ENCODE measurements at places on chromosomes 12 and 14.

GRCh38 chr12:60263161-60263560 lies 667.3 kb downstream of the SLC16A7 start:
- DNase-seq: no peak
- H3K36me3 ChIP-seq: no peaks in the 10 kb centered on the region
- H3K27ac ChIP-seq: no peak overlapping the region
- no peaks in the 10 kb centered on the region for H3K4me1 ChIP-seq
- H3K27me3 ChIP-seq: no peaks in the 10 kb centered on the region
- H3K4me3 ChIP-seq: no peak overlapping the region

GRCh38 chr14:102875652-102876051 lies 46.8 kb upstream of the AMN start:
- peaks cover 10% of the 10 kb centered on the region for H3K36me3 ChIP-seq
- H3K4me3 ChIP-seq: no peak overlapping the region
- DNase-seq: no peak
- no peaks in the 10 kb centered on the region for H3K27me3 ChIP-seq

GRCh38 chr14:68145036-68145435 lies 325.5 kb downstream of the RAD51B start:
- H3K27me3 ChIP-seq: no peaks in the 10 kb centered on the region
- no peak overlapping the region for H3K27ac ChIP-seq
- DNase-seq: no peak
- H3K4me3 ChIP-seq: no peak overlapping the region
- H3K4me1 ChIP-seq: no peaks in the 10 kb centered on the region
- H3K36me3 ChIP-seq: no peaks in the 10 kb centered on the region

- H3K27ac ChIP-seq: no peak overlapping the region
- H3K4me1 ChIP-seq: no peaks in the 10 kb centered on the region
- H3K36me3 ChIP-seq: peaks cover 66% of the 10 kb centered on the region
- H3K27me3 ChIP-seq: no peaks in the 10 kb centered on the region
Measured at GRCh38 chr12:131994589-131994988, 44.8 kb downstream of the EP400 start.

DNA sequence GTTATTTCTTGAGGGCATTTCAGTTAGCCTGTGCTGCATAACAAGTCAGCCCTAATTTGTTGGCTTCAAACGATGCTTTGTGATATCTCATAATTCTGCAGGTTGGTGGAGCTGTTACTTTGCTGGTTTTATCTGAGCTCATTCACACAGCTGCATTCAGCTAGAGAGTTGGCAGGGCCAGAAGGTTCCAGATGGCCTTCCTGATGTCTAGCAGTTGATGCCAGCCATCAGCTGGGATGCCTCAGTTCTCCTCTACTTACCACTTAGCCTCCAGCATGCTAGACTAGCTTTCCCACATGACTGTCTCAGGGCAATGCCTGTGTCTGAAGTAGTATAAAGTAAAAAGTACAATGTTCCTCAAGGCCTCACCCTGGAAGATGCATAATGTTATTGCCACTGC lies 130.6 kb downstream of the SLC35F4 start:
- H3K4me1 ChIP-seq: no peaks in the 10 kb centered on the region
- H3K27ac ChIP-seq: no peak overlapping the region
- H3K4me3 ChIP-seq: no peak overlapping the region
- no peaks in the 10 kb centered on the region for H3K36me3 ChIP-seq
- no peaks in the 10 kb centered on the region for H3K27me3 ChIP-seq

GRCh38 chr12:57369202-57369601 lies 61.6 kb downstream of the R3HDM2 start:
- no peak for DNase-seq
- H3K36me3 ChIP-seq: peaks cover 3% of the 10 kb centered on the region
- no peaks in the 10 kb centered on the region for H3K4me1 ChIP-seq

DNA sequence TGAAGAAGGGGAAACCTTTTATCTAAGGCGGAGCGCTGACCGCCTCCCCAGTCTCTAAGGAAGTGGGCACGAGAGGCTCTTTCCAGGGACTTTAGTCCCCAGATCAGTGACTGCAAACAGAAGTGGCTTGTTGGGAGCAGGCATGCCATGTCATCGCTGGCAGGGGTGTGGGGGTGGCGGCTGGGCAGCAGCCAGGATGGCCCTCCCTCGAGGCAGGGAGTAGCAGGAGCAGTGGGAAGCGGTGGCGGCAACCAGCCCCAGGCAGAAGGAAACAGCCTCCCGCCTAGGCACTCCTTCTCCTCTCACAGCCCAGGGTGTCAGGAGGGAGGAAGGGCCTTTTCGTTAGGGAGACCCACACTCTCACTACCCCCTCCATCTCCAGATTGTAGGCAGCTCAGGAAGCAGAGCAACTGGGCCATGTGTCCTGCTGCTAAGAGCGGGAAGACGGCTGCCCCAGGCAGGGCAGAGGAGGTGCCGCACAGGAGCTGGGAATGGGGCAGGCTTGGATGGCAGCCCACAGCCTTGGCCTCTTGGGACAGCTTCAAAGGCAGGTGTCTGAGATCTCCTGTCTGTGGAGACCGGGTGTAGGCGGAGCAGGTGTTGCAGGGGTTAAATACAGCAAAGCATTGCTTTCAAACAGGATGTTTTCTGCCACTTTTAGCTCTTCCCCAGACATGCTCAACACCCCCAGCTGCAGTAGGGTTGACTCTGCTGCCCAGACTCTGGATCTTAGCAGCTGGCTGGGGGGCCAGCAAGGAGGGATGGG lies 21.8 kb downstream of the VDR start:
- peak; percentile 58 for DNase-seq
- no peaks in the 10 kb centered on the region for H3K36me3 ChIP-seq
- no peaks in the 10 kb centered on the region for H3K27me3 ChIP-seq
- H3K4me1 ChIP-seq: peaks cover 38% of the 10 kb centered on the region

- H3K4me3 ChIP-seq: no peak overlapping the region
- DNase-seq: no peak
- H3K27ac ChIP-seq: no peak overlapping the region
- H3K4me1 ChIP-seq: no peaks in the 10 kb centered on the region
- no peaks in the 10 kb centered on the region for H3K27me3 ChIP-seq
Measured at GRCh38 chr14:54200726-54201125, 196.1 kb upstream of the CDKN3 start.

- no peaks in the 10 kb centered on the region for H3K36me3 ChIP-seq
- no peak overlapping the region for H3K27ac ChIP-seq
- H3K27me3 ChIP-seq: no peaks in the 10 kb centered on the region
- no peak for DNase-seq
Measured at GRCh38 chr12:98048326-98048725, 467.1 kb upstream of the TMPO start.

GRCh38 chr12:98696036-98696646 lies 51.1 kb downstream of the APAF1 start:
- H3K27me3 ChIP-seq: no peaks in the 10 kb centered on the region
- no peaks in the 10 kb centered on the region for H3K36me3 ChIP-seq
- no peaks in the 10 kb centered on the region for H3K4me1 ChIP-seq
- DNase-seq: no peak
- no peak overlapping the region for H3K4me3 ChIP-seq

DNA sequence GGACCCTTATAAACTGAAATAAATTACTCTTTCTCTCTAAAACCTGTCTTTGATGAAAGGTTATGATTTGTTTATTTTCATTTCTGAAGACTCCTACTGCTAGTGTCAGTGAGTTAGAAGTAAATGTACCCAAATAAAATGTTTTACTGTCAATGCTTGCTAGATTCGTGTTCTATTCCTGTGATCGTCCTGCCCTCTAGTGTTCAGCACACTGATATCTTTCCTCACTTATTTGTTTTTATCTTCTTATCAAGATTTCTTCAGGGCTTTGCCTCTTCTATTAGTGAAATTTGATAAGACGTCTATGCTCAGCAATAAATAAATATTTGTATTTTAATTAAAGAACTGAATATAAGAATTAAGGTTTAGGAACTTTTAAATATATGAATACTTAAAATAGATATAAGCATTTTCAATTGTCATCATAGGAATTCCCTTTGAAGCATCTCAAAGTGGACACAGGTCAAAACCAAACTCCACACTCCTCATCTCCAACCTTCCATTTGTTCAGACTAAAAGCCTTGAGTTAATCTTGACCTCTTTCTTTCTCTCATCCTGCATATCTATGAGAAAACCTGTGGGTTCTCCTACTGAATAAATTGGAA lies 75.8 kb downstream of the C12orf50 start:
- no peak overlapping the region for H3K27ac ChIP-seq
- H3K4me3 ChIP-seq: no peak overlapping the region
- no peaks in the 10 kb centered on the region for H3K4me1 ChIP-seq
- no peak for DNase-seq

DNA sequence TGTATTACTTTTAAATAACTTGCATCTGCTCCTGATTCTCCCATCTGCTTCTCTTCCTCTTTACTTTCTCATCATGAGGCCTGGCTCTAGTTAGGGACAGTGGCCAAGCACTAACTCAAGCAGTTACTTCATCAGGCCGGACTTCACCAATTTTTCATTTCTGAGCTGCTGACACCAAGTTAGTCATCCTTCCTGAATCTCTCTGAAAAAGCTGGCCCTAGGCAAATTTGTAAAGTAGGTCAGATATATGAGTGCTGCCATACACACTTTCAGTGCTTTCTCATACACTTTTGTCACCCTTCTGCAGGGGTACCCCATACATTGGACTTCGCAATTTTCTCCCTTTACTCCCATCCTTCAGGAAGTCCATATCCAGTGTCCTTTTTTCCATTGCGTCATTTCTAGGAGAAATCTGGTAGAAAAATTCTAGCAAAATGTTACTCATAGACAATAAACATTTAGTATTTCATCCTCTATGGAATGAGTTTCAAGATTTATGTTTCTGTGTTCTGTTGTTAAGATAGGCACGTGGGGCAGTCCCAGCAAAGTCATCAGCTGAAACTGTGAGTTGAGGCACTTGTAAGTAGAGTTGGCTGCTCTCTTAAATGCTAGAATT lies 276.8 kb upstream of the TMPO start:
- H3K27me3 ChIP-seq: no peaks in the 10 kb centered on the region
- H3K4me3 ChIP-seq: no peak overlapping the region
- H3K4me1 ChIP-seq: no peaks in the 10 kb centered on the region
- H3K36me3 ChIP-seq: no peaks in the 10 kb centered on the region

DNA sequence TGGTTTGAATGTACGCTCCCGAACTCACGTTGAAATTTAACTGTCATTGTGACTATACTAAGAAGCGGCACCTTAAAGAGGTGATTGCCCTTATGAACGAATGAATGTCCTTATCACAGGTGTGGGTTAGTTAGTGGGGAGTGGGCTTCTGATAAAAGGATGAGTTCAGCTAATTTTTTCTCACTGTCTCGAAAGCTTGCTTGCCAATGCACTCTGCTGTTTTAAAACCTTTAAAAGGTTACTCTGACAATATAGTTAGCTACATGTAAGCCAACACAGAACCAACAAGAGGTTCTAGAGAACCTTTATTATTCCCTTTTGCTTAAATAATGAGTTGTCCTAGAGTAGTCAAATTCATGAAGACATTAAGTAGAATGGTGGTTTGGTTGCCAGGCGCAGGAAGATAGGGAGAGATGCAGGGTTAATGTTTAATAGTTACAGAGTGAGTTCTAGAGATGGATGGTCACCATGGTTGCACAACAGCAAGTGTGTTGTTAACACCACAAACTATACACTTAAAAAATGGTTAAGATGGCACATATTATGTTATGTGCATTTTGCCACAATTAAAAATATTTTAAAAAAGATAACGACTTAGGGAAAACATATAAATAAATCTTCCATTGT lies 26.3 kb downstream of the RTN1 start:
- no peaks in the 10 kb centered on the region for H3K27me3 ChIP-seq
- H3K4me1 ChIP-seq: no peaks in the 10 kb centered on the region
- DNase-seq: no peak
- no peaks in the 10 kb centered on the region for H3K36me3 ChIP-seq
- no peak overlapping the region for H3K4me3 ChIP-seq

DNA sequence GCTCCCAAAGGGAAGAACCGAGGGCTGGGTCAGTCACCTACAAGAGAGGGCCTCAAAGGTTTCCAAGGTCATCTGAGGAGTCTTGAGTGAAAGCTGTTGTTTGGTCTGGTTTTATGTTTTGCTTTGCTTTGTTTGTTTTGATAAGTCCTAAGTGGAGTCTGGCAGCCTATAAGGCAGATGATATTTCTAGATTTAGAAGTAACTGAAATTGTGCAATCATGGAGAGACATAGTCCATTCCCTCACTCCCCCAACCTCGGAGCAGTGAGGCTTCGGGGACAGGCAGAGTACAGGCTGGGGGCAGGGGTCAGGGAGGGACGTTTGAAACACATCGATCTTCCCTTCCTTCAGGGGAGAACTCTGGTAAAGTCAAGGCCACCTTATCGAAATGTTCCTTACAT lies 42.3 kb downstream of the TTC9 start:
- no peaks in the 10 kb centered on the region for H3K4me1 ChIP-seq
- DNase-seq: no peak
- H3K27ac ChIP-seq: no peak overlapping the region

DNA sequence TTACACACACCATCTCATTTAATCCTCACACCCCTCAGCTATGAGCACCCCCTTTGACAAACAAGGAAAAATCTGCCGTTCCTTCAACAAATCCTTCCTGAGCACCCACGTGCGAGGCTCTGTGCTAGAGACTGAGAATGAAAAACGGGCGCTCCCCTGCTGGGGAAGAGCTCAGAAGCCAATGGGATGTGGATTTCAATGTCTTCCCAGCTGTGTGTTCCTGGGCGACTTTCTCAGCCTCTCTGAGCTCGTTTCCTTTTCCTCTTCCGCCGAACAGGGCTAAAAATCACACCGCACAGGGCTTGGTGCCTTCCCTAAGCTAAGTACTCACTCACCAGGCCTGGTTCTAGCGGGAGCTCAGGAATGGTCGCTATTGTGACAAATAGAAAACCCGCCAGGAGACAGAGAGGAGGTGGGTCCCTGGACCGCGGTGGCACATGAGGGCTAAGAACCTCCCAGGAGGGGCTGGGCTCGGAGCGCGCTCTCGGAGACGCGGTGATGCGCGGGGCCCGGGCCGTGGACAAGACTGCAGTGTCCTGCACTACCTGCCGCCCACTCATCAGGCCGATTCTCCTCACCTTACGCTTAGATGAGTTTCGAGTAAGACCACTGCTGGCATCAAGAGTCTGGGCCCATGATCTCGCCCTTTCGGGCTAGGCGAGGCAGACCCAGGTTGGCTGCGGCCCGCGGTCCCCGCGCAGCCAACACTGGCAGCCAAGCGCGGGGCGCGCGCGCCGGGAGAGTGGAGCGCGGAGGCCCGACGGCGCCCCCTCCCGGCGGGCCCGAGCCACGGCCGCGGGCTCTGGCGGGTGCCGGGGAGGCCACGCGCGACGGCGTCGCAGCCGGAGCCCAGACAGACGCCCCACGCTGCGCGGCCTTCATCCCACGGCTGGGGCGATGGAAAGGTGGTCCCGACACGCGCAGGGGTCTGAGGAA lies 17.0 kb downstream of the ZDHHC22 start:
- H3K27me3 ChIP-seq: no peaks in the 10 kb centered on the region
- peak overlapping the region; percentile 56 for H3K27ac ChIP-seq
- no peaks in the 10 kb centered on the region for H3K36me3 ChIP-seq

DNA sequence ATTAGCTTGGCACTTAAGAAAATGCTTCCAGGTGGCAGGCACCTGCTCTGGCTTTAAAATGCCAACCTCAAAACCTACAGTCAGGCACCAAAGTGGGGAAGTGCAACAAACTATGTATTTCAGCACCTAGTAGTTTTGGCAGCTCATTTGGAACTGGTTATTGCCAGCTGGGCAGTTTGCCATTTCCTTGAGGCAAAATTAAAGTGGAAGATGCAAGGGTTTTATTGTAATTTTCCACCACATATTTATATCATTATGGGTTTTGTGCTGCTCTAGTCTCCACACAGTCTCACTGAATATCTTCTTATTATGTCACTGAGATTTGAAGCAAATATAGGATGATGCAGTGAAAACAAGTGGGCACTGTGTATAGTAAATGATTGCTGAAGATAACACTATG lies 117.0 kb downstream of the PRKD1 start:
- no peak for DNase-seq
- H3K36me3 ChIP-seq: no peaks in the 10 kb centered on the region
- H3K27ac ChIP-seq: no peak overlapping the region
- H3K4me3 ChIP-seq: no peak overlapping the region
- no peaks in the 10 kb centered on the region for H3K4me1 ChIP-seq
- no peaks in the 10 kb centered on the region for H3K27me3 ChIP-seq

All from naive thymus-derived CD4-positive, alpha-beta T cell (primary cell).